ENCODE measurements at places on chromosomes 5 and 9.
A peak's percentile ranks its signal among the peaks of the same experiment; 100 is the strongest.

DNA sequence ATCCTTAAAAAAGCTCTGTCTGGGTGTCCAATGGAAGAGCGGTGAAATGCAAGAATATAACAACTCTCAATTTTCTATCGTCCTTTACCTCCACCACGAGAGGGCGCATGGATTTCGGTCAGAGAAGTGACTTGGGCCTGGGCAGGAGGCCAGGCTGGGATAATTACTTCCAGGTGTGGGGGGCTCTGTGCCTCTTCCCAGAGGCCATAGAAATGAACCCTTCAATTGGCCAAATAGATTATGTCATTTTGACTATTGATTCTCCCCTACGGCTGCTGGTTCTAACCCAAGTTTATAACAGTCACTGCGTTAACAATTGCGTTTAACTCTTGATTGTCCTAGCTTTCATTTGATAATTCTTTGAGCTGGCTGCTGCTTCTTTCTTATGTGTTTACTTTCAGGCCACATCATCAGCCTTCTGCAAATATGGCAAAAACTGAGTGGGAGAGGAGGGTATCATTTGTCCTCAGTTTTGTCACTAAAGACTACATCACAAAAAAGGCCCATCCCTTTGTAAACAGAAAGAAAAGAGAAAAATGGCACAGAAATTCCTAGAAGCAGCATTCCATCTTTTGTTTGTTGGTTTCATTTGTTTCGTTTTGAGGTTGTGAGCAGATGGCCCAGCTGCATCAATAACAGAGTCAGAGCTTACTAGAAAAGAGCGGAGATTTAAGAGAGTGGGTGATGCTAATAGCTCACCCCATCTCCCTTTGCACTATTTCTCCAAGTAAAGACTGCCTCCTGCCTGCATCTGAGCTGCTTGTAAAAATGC is 45.4 kb upstream of the ZFR start:
- peak; percentile 66 for DNase-seq

DNA sequence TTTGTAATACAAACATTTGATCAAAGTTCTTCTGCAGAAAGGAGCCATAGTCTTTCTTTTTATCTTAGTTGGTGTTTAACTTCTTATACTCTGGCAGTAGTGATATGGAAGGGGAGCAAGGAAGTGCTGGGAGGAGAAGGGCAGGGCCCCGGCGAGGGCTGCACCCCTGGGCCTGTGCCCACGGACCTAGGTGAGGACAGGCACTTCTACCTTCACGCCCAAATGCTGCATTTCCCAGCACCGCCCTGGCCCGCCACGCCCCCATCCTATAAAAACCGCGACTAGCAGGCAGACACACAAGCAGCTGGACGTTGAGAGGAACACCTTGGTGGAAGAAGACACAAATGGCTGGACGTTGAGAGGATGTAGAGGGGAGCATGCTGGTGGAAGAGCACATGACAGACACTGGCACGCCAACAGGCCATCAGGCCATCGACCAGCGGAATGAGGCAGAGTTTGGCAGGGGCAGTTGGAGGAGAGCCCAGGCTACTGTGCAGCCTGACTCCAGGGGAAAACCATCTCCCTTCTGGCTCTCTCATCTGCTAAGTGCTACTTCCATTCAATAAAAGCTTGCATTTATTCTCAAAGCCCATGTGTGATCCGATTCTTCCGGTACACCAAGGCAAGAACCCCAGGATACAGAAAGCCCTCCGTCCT is 81.5 kb upstream of the C9orf72 start:
- DNase-seq: no peak

- DNase-seq: no peak
Observed at GRCh38 chr5:103295424-103295823, 36.9 kb downstream of the MACIR start.

GRCh38 chr5:473551-474192 is 30.7 kb downstream of the EXOC3 start:
- DNase-seq: no peak

- no peak for DNase-seq
Observed at GRCh38 chr5:17989036-17989435, 354.8 kb downstream of the TAF11L14 start.

DNA sequence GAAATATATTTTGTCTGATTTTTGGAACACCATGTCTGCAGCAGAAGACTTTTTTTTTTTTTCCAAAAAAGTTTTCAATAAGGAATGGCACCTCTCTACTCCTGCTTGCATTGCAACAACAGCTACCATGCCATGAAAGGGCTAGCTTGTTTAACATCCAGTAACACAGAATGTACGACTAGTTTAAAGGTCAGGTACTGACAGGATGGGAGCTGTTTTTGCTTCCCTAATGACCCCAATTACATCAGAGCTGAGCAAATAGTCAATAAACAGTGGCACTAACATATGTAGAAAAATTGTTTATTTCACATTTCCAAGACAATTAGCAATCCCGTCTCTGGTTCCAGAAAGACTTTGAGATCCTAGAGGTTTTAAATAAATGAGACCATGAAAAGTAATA is 693.8 kb downstream of the NR2F1-AS1 start:
- no peak for DNase-seq

DNA sequence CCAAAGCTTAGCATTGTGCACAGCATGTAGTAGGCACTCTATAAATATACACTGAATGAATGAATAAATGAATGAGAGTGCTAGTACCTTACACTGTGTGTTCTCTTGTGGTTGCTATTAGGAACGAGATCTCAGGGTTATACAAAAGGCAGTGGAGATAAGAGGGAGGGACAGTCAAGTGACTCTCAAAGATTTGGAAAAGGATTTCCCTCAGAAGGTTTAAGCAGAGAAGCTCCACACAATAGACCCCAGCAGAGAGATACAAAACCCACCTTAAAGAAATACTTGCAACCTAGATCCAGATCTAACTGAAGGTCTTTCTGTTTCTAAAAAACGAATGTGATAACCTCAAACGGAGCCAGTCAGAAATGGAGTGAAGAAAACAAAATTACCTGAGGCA is 11.8 kb upstream of the EFNA5 start:
- no peak for DNase-seq

DNA sequence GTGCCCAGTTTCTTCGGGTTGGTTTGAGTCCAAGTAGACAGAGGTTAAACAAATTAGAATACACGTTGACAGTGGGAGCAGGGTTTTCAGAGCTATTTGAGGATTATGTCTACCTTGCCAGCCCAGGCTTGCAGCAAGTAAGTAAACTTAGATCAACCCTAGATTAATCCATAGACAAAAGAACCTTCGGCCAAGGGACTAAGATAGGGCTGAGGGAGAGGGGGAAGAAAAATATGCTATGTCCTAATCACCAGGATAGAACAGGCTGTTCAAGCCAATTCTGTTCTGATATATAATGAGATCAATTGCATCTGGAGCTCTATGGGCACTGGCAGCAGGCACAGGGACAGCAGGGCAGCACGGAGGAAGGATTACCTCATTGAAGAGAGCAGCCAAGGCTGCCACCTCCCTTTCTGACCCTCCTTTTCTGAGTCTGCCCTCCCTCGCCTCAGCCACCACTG is 377.7 kb downstream of the PIK3R1 start:
- DNase-seq: no peak
